ENCODE measurements at places on chromosomes 6 and 20.

GRCh38 chr6:144746902-144747469, 461.9 kb downstream of the UTRN start:
- DNase-seq: no peak

GRCh38 chr6:43702534-43703440, 15.2 kb upstream of the MRPS18A start:
- DNase-seq: no peak

DNA sequence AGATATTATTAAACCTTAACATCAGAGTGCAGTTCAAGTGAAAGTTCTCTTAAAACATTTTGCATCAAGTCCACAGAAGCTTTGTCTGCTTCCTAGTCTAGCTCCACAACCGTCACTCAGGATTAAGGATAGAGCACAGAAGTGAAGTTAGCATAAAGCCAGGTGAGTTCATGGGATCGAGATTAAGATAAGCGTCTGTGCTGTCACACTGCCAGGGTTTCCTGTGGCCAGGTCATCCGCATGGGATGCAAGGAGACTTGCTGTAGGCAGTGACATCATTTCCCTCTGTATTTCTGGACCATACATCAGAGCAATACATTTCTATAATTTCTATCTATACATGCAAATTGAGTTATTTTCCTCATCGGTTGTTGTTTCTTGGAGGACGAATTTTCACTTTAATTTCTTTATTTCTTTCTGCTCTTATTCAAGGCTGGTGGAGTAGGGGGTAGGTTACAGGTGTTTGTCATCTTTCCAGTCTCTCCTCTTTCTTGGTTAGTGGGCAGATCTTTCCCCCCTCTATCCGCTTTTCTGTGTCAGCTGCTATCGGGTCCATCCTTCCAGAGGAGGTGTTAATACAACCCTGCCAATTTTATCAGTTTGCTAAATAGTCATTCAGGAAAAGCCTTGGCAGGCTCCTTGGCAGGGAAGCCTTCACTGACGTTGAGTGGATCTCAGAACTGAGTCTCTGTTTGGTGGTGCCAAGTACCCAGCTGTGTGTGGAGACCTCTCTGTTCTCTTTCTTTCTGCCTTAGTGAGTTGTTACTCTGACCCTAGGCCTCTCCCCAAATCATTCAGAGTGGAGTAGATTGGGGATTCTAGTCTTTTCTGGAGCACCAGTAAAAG, 307.6 kb upstream of the MAP3K7 start:
- no peak for DNase-seq

DNA sequence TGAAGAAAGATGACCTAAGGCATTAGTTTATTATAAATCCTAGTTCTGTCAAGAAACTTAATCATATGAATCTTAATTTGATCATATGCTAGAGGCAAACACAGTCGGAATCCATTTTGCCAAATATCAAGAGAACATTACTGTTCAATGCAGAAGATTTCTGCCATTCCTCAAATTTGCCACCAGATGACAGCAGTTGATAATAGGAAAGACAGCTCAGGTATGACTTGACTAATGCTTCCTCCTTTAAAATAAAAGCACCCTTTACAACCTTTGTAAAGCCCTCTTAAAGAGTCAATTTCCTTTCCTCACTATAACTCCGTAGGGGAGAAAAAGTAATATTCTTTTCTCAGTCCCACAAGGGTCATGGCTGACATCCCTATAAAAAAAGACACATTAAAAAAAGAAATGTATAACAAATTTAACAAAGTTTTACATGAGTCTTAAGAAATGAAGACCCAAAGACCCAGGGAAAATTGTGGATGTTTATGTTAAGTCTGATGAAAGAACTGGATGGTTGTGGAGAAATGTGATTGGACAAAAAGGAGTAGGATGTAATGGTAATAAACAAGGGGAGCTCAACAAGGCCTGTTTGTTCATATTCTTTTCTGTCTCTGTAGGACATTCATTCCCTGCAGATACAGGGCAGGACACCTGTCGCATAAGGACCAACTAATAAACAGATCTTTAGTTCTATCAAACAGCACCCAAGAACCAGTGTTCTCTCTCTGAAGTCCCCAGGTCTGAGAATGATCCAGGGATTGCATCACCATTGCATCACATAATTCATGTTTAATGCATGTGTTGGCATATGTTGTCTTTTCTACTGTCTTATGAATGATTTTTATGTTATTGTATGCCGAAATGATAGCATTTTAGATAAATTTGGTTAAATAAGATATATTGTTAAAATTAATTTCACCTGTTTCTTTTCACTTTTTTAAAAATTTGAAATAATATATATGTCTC, 23.0 kb upstream of the IL17A start:
- no peak for DNase-seq

DNA sequence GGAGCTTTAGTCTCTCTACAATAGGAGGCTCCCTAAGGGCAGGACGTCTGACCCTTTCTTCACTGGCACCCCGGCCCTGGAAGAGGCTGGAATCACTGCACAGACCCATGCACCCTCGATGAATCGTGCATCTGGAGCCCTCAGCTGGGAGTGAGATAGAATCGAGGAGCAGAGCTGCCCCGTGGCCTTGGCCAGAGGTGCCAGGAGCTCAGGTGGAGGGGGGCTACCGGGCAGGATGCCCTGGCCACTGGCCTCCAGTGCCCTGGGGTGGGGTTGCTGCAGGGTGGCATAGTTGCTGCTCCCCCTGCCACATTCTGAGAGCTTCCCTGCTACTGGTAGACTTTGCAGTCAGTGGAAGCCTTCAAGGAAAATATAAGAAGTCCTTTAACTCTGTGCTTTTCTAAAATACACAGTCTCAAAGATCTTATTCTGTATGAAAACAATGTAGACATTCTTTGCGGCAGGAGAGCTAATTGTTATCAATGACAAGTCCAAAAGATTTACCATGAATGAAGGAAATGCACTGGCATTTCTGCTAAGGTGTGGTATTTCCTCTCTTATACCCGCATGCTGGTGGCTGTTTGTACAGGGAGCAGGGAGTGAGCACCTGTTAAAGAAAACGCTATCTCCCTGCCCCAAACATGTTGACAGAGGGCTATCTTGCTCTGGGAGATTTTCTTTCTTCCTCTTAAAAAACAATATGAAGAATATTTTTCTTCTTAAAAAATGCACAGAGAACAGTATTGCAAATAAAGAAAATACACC, 122.8 kb downstream of the C6orf118 start:
- no peak for DNase-seq

DNA sequence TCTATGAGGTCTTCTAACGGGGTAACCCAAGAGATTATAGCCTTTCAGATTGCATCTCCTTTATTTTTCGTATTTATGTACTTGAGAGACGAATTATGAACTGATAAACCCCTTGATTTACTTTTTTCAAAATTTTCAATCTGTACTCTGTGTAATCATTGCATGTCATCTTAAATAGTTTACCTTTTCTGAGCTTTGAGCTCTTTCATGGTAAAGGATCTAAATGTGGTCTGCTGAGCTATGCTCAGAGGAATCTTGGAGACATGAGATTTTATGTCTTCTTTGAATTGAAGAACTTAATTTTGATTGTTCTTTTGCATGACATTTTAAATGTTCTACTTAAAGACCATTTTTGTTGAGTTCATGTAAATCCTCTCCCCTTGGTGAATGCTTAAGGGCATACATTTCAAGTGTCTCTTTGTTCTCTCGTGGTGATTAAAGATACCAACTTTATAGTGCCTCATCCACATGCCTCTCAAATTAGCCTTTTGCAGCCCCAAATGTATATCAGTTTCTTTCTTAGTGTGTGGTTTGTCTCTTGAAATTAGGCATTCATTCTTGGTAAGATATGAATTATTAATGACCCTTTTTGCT, 116.3 kb upstream of the SCGN start:
- DNase-seq: no peak

GRCh38 chr20:47360297-47361056, 4.0 kb upstream of the ZMYND8 start:
- DNase-seq: no peak

DNA sequence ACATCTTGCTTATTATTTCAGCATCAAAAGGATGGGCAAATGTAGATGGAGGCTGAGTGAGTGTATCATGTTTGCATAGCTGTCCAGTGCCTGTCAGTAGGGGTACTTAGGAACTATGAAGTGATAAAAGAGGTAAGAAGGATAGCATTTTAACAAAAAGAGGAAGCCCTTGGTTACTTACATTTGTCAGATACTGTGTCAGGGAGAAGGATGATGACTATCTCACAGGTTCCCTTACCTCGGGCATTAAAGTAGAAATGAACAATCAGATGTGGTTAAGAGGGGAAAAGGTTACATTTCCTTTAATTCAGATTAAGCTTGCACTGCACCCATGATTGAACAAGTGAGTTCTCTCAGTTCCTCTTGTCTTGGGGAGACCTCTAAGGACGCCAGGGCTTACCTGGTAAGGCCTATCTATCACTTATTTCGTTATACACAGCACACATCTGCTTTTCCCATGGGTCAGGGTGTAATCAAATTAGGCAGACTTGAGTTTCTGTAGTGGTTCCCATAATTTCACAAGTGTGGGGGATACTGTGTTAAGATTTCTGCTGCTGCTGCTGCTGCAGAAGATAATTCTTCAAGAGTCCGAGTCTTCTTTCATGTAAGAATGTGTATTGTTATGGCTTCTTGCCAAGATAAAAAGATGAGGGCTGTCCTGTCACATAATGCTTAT, 4.5 kb downstream of the FOXO3 start:
- no peak for DNase-seq

DNA sequence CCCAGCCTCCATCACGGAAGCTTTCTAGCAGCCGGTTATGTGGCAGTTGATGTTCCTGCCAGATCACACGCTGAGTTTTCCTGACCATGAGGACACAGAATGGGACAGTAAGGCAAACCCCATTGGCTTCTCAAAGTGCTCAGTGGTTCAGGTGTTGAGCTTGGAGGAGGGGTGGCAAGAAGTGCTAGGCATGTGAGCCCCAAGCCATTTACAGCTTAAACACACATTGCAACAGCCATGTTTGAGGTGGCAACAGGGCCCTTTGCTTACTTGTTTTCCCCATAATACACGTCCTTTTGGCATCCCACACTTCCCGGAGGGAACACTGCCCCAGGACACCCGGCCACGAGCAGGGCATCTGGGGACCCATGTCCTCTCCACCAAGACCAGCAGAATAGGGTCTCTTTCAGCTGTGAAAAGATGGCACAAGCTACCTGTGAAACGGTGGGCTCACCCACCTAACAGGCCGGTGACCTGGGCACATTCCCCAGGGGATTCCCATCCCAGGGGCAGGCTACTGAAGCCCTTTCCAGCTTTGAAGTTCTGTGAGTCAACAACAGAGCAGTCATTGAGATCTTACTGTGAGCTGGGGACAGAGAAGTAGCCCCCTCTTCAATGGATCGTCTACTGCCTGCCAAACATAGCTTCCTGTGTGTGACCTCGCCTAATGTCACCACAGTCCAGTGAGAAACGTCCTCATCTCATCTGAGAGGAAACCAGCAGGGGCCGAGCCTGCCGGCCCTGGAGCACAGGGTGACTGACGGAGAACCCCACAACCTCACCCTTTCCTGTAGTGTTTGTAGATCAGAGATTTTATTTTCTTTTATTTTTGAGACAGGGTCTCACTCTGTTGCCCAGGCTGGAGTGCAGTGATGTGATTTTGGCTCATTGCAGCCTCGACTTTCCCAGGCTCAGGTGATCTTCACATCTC, 4.0 kb upstream of the TLDC2 start:
- no peak for DNase-seq

DNA sequence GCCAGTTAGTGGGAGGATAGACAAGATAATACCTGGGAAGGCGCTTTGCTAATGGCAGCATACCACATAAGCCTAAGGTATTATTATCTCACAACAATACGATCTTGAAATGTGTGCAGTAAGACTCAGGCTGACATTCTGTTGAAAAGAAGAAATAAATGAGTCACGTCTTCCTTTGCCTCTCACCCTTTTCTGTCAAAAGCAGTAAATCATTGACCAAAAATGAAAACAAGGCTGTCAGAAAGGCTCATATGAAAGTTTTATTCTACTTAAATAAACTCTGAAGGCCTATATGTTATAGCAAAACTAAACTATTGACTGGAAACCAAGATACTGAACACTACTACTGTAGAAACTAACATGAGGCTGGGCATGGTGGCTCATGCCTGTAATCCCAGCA, 43.1 kb upstream of the IL20RA start:
- no peak for DNase-seq

- DNase-seq: no peak
Observed at GRCh38 chr6:140070846-140071473, 696.5 kb upstream of the CITED2 start.
